ENCODE measurements at places on chromosomes 4 and X.

GRCh38 chrX:107672955-107673378, 44.7 kb downstream of the PRPS1 start:
- peak; percentile 80 for DNase-seq

DNA sequence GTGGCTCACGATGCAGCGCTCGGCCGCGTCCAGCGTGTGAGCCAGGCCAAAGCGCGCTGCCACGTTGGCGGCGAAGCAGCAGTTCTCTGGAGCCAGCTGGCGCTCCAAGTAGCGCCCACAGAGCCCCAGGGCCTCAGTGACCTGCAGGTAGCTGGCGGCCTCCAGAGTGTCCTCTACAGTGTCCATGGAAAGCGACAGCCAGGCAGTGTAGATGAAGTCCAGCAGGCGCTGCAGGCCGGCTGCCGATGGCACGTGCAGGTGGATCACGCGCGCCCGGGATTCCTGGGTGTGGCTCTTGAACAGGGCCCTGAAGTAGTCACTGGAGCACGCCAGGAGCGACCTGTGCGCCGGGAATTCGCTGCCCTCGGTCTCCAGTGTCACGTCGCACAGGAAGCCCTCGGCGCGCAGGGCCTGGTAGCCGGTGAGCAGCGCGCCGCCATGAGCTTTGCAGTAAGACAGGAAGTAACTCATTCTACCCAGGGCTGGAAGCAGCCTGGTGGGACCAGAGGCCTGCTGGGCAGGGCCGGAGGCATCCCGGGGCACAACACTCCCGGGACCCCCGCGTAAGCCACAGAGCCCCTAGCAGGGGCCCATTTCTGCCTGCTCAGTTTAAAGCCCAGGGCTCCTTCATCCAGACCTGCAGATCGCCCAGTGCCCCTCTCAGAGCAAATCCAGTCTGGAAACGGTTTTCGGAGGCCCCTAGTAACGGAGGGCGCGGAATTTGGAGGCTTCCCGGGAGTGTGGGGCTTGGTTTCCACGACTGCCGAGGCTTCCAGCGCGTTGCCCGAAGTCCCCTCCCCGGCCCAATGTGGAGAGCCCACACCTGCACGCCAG, 595 bp downstream of the KLHL34 start:
- no peak for DNase-seq

GRCh38 chr4:5808081-5808741, 84.7 kb downstream of the CRMP1 start:
- DNase-seq, result no peak

- DNase-seq, result no peak
Measured at GRCh38 chr4:114282937-114283336, 303.5 kb upstream of the ARSJ start.

GRCh38 chr4:153809307-153809706, 20.4 kb upstream of the SFRP2 start:
- DNase-seq, result no peak

DNA sequence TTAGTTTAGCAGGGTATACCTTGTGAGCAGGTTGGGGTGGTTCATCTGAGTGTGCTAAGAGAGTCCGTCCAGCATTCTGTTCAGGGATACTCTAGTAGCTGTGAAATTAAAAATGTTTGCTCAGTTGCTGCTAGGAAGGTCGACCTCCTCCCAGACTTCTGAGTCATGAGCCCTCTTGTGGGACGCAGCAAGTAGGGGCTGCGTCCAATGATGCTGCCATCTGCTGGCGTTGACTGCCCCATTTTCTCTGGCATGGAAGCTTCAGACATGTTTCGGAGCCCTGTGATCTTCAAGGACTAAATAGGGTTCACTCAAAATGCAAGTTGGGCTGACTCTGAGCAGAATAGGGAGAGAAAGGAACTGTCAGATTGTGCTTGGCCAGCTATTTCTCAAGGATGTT, 201.0 kb upstream of the ARSJ start:
- DNase-seq, result peak; percentile 21

DNA sequence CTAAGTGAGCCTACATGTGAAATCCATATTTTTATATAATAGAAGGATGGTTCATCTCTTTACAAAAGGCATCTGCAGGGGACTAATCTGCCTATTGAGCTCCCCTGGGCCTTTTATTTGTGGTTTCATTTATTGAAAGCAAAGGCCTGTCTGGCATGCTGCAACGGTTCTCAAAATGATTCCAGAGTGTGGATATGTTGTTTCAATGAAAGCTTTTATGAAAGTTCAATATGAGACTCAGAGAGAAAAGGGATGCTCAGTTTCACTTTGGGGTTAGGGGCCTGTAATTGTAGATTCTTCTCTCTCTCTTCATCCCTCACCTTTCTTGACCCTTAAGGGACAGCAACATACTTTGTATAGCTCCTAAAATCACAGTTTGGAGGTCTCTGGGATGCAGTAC, 204.2 kb upstream of the CASK start:
- no peak for DNase-seq

GRCh38 chr4:7772711-7773385, 166.8 kb downstream of the AFAP1 start:
- DNase-seq, result no peak

GRCh38 chr4:3244002-3244401, 5.0 kb upstream of the MSANTD1 start:
- DNase-seq, result no peak

- no peak for DNase-seq
Measured at GRCh38 chr4:40693946-40694345, 55.8 kb upstream of the NSUN7 start.

GRCh38 chrX:56253832-56254703, 21.9 kb downstream of the KLF8 start:
- no peak for DNase-seq

DNA sequence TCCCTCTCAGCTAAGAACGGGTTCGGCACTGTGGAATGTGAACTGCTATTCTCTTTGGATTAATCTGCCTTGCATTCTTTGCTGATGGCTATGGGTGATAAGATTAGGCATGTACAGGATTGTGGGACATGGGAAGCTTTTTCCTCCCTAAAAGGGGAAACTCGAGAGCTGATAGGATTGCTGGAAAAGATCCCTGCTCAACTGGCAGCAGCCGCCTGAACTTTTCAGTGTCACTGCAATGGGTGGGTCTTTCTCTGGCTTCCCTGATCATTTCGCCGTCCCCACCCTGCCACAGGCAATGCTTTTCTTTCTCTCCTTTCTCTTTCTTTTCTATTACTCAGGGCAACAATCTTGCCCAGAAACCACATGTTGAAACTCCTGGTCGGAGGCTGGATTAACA, 20.5 kb downstream of the PAGE2 start:
- no peak for DNase-seq

- DNase-seq, result no peak
Measured at GRCh38 chrX:13533726-13534125, 35.7 kb upstream of the EGFL6 start.

GRCh38 chrX:29348288-29348687, 761.0 kb downstream of the IL1RAPL1 start:
- no peak for DNase-seq

GRCh38 chr4:187569871-187570270, 425.7 kb upstream of the ZFP42 start:
- DNase-seq, result no peak

GRCh38 chrX:103101299-103102042, 8.5 kb upstream of the NXF3 start:
- DNase-seq, result no peak

DNA sequence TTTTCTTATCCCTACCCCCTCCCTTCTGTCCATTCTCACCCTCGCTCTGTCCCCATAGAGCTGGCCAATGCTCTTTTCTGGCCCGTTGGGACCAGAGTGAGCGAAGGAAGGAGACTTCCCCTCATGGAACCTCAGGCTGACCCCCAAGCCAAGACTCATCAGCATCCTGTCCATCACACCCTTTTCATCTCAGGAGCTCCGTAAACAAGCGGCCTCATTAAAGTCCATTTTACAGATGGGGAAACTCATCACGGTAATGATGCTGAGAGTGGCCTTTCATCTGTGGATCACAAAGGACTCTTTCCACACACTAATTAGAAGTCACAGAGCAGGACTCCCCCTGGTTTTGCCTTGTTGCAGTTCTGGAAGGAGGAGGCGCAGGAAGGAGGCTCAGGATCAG, 67.4 kb upstream of the SLC34A2 start:
- DNase-seq, result no peak

- DNase-seq, result no peak
Measured at GRCh38 chr4:158006990-158007389, 165.8 kb downstream of the GASK1B start.

GRCh38 chrX:19127649-19128168, 5.4 kb upstream of the ADGRG2 start:
- no peak for DNase-seq

DNA sequence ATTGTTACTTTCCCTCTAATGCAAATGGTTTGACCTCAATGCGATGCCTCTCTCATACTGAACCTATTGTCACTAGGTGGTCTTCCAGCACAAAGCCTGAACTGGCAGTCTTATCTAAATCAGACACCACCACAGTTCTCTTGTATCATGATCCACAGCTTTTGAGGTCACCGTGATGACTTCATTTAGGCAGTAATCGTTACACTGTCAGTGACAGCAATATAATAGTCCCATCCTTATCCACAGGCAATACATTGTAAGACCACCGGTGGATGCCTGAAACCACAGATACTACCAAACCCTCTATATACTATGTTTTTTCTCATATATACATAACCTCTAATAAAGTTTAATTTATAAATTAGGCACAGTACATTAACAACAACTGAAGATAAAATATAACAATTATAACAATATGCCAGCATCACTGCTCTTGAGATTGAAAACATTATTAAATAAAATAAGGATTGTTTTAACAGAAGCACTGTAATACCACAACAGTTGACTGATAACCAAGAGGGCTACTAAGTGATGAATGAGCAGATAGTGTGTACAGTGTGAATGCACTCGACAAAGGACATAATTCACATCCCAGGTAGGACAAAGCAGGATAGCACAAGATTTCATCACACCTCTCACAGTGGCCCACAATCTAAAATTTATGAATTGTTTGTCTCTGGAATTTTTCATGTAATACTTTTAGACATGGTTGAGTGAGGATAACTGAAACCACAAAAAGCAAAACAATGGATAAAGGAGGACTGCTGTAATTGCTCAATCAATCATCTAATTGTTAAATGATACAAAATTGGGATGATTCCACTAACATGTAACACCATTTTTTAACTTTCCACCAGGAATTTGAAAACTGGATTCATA, 419.4 kb downstream of the CENPC start:
- DNase-seq, result no peak

- DNase-seq, result no peak
Measured at GRCh38 chrX:18210470-18210869, 10.2 kb downstream of the BEND2 start.

- DNase-seq, result no peak
Measured at GRCh38 chr4:13933191-13933590, 305.7 kb upstream of the BOD1L1 start.

- no peak for DNase-seq
Measured at GRCh38 chr4:186368281-186368680, 102.3 kb downstream of the F11 start.

DNA sequence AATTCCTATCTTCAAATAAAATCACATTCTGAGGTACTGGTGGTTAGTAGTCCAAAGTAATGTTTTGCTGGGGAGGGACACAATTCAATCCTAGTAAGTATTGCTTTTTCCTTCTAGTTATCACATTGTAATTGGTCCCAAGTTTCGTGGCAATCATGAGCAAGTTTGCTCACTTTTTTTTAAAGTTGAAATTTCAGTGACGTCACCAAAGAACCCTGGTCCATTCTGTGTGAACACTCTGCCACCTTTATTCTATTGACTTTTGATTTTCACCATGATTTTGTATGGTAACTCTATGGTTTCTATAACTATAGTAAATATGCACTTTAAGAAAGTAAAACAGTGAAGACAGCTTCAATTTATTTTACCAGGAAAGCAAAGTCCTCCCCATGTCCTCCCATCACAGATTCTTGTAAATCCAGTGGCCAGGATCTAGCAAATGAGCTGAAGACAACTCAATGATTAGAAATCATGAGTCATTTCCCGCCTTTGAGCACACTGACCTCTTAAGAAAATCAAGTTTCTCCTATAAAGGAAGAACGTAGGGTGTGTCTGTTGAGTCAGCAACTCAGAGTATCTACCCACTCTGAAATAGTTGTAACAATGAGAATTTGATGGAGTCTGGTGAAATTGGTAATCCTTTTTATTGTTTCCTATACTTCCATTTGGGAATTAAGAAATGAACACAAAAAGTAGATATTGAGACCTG, 1306.6 kb upstream of the PABPC4L start:
- DNase-seq, result no peak

GRCh38 chr4:143082701-143083100, 102.0 kb upstream of the USP38 start:
- no peak for DNase-seq

Data from activated gamma-delta T cell treated with Interleukin-2 at 50 U/mL for 16 hours (primary cell).